NCI-H1105 treated with DMSO at 0.1 percent for 48 hours (cell line): ENCODE measurements at places on chromosomes 11 and 22.

GRCh38 chr22:24424901-24425775, 2.3 kb upstream of the ADORA2A start:
- DNase-seq, result no peak

DNA sequence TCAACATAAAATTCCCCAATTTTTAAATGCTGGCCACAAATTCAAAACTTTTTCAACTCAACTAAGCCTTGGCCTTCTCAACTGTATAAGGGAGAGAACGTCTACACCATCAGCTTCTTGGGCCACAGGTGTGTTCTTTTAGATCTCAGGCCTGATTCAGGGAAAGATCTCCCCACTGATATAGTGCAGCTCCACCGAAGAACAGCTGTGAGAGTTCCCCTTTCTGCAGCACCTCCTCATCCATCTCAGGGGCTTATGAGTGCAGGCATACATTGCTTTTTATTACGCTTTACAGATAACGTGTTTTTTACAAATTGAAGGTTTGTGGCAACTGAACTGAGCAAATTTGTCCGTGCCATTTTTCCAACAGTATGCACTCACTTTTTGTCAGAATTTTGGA, 8.0 kb upstream of the CD82 start:
- DNase-seq, result no peak

- peak; percentile 70 for DNase-seq
These were observed 802 bp downstream of the TENM4 start for GRCh38 chr11:79439886-79440570.

- no peak for DNase-seq
These were observed 11.8 kb upstream of the DSCAML1 start for GRCh38 chr11:117808784-117809183.

DNA sequence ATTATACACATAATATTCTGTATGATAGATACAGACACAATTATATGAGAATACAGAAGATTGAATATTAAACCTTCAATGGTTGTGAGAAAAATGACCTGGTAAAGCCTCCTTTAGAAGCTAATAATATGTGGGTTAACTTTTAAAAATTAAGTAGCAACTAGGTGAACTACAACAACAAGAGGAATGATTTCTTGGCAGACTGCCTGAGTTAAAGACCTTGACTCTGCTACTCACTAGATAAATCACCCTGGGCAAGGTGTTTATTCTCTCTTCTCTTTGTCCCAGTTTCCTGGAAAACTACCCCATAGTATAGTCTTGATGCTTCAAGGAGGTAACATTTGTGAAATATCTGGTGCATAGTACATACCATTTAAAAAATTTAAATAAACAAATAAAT, 519.6 kb upstream of the TENM4 start:
- peak; percentile 19 for DNase-seq

DNA sequence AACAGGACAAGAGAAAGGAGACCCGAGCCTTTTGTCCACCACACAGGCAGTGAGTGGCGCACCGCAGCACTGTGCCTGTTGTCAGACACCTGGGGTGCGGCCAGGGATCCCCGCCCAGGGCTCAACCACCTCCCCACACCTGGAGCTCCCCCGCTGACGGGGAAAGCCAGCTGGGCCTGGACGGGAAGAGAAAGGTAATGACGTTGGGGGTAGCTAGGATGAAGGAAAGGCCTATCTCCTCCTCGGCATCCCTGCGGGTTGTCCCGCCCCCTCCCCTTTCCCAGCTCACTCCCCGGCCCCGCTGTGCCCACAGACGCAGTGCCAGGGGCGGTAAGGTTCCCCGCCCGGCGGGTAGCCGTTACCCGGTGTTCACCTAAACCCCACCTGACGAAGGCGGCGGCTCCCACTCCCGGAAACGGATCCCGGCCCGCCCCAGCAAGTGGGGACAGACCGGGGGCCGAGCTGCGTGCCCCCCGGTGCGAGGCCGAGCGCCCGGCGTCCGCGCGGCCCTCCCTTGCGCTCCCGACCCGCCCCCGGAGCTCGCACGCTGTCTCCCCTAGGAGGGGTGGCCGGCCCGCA, 495 bp downstream of the HYOU1 start:
- DNase-seq, result peak; percentile 41

DNA sequence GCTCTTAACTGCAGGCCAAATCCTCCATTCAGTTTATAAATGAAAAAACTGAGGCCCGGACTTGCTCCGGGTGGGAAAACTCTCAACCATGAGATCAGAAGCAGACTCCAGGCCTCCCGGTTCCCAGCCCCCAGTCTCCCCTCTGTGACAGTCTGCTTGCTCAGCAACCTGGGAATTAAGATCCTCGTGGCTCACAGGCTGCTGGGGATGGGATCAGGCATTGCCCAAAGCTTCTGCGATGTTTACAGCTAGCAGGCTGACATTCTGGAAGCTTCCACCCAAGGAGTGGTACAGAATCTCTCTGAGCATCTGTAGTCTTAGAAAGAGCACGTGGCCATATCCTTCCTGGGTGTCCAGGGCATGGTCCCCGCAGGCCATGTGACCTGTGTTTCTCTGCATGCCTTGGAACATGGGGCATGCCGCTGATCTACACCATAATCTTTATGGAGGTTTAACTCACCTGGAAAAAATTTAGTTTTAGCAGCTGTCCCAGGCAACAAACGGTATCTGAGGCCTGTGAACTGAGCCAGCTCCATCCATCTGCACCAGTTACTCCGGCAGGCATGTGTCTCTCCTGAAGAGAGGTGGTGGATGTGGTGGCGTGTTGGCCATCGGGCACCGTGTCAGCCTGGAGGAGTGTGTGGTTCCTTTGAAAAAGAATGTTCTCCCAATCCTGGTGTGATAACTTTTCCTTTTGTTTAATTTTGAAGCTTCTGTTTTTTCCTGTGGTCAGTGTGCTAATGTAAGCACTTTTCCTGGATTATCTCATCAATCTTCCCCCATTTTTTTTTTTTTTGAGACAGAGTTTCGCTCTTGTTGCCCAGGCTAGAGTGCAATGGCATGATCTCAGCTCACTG, 7.9 kb downstream of the FBLN1 start:
- DNase-seq, result no peak

GRCh38 chr11:93198215-93198845, 539 bp upstream of the SLC36A4 start:
- DNase-seq, result no peak

- DNase-seq, result no peak
These were observed 5.7 kb downstream of the IGSF22 start for GRCh38 chr11:18720091-18720807.
